Stimulated activated CD4-positive, alpha-beta T cell treated with anti-CD3 and anti-CD28 coated beads, TNF-alpha, amount 100 ng/mL, for 48 hours (primary cell): ENCODE measurements at places on chromosomes 3 and 15.
A peak's percentile ranks its signal among the peaks of the same experiment; 100 is the strongest.

GRCh38 chr3:171286580-171287249 is 173.5 kb downstream of the TNIK start:
- DNase-seq = no peak

GRCh38 chr3:140319739-140320138 is 358.1 kb upstream of the TRIM42 start:
- DNase-seq = no peak

DNA sequence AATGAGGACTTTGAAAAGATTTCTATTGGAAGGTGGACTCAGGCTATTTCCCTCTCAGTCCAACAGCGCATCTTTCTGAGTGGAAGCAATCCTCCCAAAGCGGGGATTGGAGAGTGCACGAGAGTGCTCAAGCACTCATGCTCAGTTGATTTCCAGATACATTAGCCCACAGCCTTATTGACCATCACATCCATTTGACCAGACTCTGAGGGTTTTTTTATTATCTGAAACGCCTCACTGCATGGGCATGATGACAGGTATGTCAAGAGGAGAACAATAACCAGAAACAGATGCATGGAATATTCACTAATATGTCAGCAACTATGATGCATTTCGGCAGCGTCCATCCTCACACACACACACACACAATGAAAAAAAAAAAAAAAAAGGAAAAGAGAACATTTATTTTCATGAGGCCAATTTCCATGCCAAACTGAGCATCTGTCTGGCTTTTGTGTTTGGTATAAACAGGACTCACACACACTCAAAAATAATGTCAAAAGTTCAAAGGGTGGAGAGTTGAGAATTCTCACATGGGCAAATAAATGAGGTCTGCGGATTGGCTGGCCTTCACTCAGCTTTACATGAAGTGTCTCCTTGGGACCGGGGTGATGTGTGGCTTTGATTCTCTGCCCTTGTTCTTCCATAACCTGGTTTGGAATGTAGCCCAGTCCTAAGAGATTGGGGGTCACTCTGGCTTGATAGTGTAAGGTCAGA is 371.6 kb downstream of the MCTP2 start:
- no peak for DNase-seq

DNA sequence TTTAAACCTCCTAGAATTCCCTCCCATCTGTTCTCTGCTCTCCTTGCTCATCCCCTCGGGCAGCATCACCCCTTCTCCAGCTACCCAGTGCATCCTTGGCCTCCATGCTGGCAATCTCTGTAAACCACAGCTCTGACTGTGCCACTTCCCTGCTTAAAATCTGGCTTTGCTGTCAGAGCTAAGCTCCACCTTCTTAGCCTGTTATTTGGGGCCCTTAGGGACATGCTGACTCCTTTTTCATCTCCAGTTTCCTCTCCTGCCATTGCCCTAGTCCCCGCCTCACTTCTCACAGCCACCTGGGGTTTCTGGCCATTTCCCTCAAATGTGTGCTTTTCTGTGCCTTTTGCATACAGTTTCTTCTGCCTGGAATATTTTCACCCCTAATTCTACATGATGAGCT is 5.7 kb downstream of the SLC6A20 start:
- no peak for DNase-seq

DNA sequence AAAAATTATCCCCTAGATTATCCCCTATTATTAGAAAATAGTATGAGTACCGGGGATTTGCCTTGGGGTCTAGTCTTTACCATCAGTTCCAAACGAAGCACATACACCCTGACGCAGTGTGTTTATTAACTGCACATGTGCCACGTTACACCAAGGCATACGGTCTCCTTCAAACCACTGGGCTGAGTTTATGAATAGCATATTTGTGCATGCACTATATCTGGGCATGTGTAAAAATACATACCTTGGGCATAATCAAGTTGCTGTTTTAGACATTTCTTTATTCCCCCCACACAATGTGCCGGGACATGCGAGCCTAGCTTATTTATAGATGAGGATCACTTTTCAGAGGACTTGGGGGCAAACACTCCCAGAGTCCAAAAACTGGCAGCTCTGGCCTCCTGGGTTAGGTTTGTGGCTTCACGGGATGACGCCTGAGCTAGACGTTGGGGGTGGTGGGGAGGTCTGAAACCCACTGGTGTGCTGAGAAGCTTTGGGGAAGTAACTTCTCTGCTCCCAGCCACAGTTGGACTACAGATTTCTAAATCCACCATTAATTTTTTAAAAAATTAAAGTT is 16.2 kb downstream of the IGDCC4 start:
- no peak for DNase-seq

DNA sequence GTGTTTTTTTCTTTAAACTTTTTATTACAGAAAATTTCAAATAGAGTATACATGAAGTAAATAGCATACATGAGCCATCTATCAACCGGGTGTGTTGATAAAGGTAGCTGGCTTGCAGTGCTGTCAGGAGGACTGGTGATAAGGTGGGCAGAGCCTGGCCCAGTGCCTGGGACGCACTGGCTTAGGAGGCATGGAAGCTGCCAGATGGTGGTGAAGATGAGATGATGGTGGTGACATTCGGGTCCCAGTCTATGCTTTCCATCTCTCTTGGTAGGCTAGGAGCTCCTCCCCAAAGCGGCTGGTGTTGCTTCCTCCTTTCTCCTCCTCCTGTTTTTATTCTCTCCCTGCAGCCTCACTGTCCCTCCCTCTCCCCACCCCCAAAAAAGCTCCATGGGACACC is 101.7 kb downstream of the ADCY5 start:
- DNase-seq = no peak

DNA sequence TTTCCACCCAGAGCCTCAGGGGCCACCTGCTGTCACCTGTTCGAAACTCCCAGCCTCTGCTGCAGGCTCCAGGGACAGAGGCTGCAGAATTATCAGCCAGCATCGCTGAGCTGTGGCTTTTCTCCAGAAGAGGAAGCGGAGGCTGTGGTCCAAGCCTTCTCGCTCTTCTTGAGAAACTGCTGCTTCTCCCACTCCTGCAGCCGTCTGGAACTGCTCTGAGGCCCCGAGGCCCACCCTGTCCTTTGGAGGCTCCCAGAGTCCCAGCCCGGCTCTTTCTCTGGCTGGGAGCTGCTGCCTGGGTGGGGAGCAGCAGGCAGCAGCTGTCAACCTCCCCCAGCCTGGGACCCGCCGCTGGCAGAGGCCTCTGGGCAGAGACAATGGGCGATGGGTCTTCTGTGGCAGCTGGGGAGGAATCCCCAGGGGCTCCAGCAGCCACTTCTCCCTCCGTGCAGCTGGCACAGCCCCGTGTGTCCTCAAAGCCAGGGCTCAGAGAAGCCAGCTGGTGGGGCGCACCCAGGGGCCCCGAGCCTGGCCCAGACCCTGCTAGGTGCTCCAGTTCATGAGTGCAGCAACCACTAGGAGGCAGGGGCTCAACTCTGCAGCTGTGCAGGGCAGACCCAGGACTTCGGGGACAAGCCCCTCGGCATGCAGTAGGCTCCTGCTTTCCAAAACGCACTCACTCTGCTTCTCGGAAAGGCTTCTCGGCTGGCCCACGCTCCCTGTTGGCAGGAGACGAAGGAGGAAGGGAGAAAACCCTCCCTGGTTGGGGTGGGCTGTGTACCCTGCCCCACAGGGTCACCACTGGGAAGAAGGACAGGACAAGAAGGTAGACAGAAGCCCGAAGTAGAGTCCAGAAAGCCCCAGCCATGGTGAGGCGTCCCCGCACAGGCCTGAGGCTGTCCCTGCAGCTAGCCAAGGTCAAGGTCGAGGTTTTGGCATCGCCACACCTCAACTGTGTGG is 49.9 kb upstream of the FURIN start:
- no peak for DNase-seq

DNA sequence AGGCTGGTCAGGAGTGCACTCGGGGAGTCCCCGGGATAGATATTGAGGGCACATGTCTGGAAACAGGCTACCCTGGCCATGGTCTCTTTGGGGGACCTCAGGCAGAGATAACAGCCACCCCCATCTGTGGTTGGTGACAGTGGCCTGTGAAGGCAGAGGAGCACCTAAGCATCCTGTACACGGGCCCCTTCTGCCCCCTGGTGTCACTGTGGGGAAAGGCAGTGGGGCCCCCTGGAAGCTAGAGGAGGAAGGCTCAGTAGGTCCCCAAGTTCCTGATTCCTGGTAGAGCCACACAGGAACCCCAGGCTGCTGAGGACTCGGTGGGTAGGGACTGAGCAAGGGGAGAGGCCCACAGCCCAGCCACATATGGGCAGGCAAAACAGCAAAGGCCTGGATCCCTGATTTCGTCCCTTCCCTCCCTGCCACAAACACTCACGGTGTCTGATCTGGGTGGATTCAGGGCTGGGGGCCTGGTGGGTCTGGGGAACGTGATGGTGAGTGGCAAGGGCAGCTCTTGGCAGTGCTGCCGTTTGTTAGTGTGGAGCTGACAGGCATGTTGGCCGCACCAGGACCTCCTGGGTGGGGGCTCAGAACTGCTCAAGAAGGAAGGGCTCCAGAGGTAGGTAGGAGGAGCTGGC is 14.1 kb upstream of the CXCR6 start:
- peak; percentile 53 for DNase-seq

DNA sequence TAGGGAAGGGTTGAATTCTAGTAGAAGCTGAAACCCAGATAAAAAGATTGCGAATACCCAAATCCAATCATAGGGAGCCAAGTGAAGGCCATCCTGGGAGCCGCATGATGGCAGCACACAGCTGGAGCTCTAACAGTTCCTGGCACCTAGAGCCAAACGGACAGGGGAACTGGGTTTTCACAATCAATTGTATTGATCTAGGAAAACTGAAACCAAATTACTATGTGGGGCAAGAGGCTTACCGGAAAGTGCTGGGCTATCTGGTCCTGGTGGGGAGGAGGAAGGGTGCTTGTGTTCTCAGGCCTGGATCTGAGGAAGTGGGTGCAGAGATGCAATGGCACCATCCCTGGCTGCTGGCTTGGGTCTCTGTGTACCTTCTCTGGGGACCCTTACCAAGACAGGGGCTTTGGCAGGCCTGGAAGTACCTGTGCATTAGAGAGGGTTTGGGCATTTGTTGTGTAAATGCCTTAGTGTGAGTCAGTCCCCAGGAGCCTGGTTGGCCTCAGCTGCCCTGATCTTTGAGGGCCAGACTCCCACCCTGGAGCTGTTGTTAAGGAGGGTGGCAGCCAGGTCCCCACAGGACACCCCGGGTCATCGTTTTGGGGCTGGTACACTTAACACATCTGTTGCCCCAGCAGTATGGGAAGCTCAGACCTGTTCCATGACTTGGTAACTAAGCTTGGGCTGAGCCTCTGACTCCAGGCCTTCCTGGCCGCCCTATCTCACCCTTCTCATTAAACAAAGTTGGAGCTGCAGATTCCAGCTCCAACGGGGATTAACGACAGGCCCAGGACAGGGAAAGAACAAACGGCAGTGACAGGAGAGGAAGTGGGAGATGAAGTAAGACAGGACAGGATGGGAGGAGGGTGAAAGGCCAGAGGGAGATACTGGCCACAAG is 8.9 kb upstream of the FURIN start:
- no peak for DNase-seq

DNA sequence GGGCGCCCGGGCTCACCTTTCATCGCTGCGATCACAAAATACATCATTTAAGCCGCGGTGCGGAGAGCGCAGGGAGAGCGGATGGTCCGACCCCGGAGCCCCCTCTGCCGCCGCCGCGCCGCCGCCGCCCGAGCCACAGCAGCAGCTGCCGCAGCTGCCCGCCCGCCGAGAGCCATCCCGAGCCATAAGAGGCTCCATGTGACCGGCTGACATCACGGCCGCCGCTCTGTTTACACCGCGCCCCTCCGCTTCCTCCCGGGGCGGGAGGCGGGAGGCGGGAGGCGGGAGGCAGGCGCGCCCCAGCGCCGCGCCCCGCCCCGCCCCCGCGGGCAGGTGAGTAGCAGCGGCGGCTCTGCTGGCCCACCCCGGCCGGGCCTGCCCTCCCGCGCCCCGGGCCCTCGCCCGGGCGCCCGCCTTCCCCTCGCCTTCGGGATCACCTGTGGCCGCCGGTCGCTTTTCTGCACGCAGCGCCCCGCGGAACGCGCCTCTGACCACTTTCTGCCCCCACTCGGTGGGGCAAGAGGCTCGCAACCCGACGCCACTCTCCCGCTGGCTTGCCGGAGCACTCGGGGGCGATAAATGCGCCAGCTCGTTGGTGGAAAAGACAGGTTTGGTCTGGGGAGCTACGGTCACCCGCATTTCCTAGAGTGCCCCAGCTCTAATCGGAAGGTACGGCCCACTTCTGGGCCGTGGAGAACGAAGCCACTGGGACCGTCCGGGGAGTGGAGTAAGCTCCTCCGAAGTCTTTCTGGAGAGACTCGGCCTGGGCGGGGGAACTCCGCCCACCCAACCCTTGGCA is 113.6 kb upstream of the ICE2 start:
- DNase-seq = peak; percentile 63

- DNase-seq = no peak
Observed at GRCh38 chr15:49110158-49110944, 45.0 kb downstream of the COPS2 start.

DNA sequence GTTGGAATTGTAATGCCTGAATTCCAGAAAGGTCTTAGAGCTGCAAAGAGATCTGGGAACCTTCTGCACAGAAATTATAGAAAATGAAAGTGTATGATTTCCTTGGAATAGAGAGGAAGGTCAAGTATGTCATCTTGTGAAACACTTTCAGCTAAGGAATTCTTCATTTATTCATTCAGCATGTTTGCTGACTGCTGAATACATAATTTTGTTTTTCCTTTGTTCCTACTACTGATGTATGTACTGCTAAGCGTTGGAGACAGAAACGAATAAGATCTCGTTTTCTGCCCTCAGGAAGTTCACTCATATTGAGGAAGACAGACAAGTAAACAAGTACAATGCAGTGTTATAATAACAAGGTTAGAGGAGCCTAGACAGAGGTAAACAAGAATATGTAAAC is 14.3 kb upstream of the IL20RB start:
- no peak for DNase-seq

- no peak for DNase-seq
Observed at GRCh38 chr3:69110941-69111546, 11.4 kb downstream of the LMOD3 start.

GRCh38 chr3:177463863-177464262 is 266.6 kb upstream of the TBL1XR1 start:
- DNase-seq = no peak

DNA sequence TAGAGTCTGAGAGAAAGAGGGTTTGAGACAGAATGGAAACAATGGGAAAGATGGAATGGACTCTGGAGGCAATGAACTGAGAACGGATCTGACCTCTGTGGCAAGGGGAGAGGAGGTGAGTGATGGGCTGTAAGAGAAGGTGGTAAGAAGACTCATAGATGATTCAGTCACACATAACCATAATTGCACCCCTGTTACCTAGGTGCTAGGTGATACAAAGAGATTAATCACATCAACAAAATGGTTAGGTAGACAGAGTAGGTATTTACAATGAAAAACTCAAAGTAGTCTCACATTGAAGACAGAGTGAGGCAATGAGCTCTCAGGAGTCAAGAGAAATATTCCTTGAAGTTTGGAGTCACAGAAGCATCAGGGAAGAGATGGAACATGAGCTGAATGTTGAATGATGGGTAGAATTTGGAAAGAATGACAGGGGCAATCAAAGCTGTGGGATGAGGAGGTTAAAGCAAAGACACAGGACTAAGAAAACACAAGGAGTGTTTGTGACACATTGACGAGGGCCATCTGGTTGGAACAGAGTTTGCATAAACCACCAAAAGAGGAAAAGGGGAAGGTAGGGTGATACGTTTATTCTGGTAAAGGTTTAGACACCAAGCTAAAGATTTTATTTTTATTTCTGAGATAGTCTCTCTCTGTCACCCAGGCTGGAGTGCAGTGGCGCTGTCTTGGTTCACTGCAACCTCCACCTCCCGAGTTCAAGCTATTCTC is 32.7 kb downstream of the MME start:
- DNase-seq = no peak
